ENCODE measurements at places on chromosomes 7 and 10.
A peak's percentile ranks its signal among the peaks of the same experiment; 100 is the strongest.

DNA sequence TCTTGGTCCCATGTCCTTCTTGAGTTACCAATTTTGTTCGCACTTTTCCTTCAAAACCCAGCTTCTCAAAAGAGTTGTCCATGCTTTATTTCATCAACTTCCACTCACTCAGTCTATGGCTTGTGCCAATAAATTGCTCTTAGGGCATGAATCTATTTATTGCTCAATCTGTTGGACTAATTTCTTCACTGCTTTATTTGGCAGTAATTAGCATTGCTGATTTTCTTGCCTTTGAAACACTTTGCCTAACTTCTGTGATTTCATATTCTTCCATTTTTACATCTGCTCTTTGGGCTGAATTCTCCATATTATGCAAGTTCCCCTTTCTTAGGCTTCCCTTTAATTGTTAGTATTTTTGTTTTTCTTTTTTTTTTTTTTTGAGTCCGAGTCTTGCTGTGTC lies 16.8 kb downstream of the DLD start:
- no peak for DNase-seq

GRCh38 chr10:69042838-69043237 lies 45.1 kb upstream of the SRGN start:
- DNase-seq: no peak

DNA sequence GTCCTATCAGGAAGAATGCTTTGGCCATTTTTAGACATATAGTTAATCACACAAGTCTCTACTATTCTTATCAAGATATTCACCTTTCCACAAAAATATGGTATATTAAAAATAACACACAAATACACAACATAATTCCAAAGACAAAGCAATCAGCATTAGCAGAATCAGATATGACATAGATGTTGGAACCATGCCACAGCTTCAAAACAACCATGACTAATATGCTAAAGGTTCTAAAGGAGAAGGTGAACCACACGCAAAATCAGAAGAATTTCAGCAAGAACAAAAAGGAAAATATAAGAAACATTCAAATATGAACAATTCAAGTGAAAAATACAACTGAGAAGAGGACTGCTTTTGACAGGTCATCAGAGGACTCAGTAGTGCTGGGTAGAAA lies 670.2 kb upstream of the SORCS1 start:
- no peak for DNase-seq

GRCh38 chr7:115145512-115145911 lies 223.6 kb downstream of the MDFIC start:
- no peak for DNase-seq

DNA sequence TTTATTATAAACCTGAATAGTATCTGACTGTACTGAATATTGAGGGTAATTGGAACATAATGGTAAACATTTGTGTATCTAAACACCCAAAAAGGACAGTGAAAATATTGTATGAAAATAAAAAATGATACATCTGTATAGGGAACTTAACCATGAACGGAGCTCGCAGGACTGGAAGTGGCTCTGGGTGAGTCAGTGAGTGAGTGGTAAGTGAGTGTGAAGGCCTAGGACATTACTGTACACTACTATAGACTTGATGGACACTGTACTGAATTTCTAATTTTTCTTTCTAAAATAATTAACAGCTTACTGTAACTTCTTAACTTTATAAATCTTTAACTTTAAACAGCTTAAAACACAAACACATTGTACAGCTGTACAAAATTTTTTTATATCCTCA lies 454.5 kb upstream of the FZD8 start:
- no peak for DNase-seq

GRCh38 chr10:115971921-115972320 lies 301.1 kb downstream of the GFRA1 start:
- DNase-seq: no peak

- DNase-seq: no peak
These were observed 290.2 kb upstream of the GHITM start for GRCh38 chr10:83849150-83849549.

GRCh38 chr7:50509459-50509858 lies 55.7 kb downstream of the DDC start:
- no peak for DNase-seq

- DNase-seq: no peak
These were observed 34.3 kb upstream of the DNAJB12 start for GRCh38 chr10:72389014-72389413.

- no peak for DNase-seq
These were observed 87.0 kb downstream of the SGMS1 start for GRCh38 chr10:50536617-50537240.

GRCh38 chr7:36781011-36781738 lies 56.9 kb upstream of the AOAH start:
- no peak for DNase-seq

GRCh38 chr10:112812586-112812985 lies 137.5 kb upstream of the TCF7L2 start:
- DNase-seq: no peak

DNA sequence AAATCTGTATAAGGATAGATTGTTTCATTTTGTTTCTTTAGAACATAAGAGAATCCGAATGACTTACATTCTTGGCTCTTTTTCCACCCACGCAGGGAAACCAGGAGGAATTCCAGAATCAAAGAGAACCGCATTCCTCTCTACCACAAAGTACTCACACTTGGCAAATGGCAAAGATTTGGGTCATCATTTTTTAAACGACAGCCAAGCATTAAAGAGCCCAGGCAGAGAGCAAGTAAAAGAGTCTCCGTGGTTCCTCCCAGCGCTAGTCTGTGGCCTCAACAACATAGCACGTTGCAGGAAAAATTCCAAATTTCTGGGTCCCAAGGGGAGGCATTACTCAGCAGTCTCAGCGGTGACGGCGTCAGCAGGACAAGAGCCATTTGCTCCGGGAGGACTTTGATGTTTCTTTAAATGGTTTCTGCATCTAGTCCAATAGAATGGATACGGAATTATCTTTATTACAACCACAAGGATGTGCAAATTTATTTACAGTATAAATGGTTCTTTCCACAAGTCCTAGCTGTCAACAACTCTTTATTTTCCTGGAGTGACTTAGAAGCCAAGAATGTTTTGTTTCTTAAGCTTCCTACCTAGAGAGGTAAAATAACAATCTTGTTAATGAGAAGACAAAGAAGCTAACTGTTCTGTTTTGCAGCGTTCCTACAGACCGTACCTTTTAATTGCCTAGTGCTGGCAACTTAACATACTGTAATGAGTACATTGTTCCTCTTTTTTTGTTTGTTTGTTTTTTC lies 232.5 kb downstream of the SKIDA1 start:
- DNase-seq: no peak

DNA sequence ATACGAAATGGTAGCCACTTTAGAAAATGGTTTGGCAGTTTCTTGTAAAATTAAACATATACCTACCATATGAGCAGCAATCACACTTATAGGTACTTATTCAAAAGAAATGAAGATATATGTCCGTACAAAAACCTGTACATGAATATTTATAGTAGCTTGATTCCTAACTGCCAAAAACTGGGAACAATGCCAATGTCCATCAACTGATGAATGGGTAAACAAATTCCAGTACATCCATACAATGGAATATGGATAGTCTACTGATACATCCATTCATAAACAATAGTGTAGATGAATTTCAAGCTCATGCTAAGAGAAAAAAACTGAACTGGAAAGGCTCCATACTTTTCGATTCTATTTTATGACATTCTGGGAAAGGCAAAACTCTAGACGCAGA lies 68.5 kb downstream of the AGK start:
- peak; percentile 9 for DNase-seq

- no peak for DNase-seq
These were observed 568.9 kb upstream of the MKI67 start for GRCh38 chr10:128694851-128695725.

Data from T47D (cell line).